ENCODE measurements at places on chromosomes 13 and 19. TPM values are rescaled to one million over a fixed set of nuclear protein-coding genes. Genes with fewer than 3 reads are reported as not detected.

The EHD2 gene
- total RNA-seq, result not detected

The ZNF433 gene
- total RNA-seq, result 0.43 TPM

The TTYH1 gene
- total RNA-seq, result 0.10 TPM

The CYSLTR2 gene
- total RNA-seq, result not detected

Data from G401 (cell line).